ENCODE measurements at places on chromosomes 2 and 18. TPM values are rescaled to one million over a fixed set of nuclear protein-coding genes. Genes with fewer than 3 reads are reported as not detected.

The TBC1D8 gene
- total RNA-seq, result 1.5 TPM

The ARHGAP25 gene
- 79.8 TPM for total RNA-seq

The CFC1 gene
- not detected for total RNA-seq

The FAM168B gene
- total RNA-seq, result 50.5 TPM

The FSHR gene
- total RNA-seq, result not detected

The CYP27A1 gene
- total RNA-seq, result 0.10 TPM
